ENCODE measurements at places on chromosomes 3 and 15.
A peak's percentile ranks its signal among the peaks of the same experiment; 100 is the strongest.

GRCh38 chr3:19267040-19267439 is 118.7 kb downstream of the KCNH8 start:
- DNase-seq: no peak

- DNase-seq: no peak
Observed at GRCh38 chr3:188194332-188194731, 40.4 kb downstream of the LPP start.

- no peak for DNase-seq
Observed at GRCh38 chr3:132730891-132731580, 8.8 kb upstream of the NPHP3 start.

DNA sequence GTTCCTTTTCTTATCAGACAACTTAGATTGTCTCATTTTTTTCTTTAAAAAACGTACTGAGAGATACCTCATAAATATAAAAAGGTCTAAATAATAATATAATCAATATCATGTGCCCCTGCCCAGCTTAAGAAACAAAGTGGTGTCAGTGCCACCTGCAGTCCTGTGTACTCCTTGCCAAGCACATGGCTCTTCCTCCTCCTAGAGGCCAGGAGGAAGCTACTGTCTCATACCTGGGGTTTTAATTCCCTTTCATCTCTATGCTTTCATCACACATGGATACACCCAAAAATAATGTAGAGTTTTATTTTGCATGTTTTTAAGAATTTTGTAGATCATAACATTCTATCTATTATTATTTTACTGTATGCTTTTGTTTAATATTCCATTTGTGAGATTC is 98.6 kb upstream of the C15orf61 start:
- no peak for DNase-seq

GRCh38 chr15:99564221-99565048 is 1.3 kb upstream of the MEF2A start:
- peak; percentile 28 for DNase-seq

GRCh38 chr3:195236076-195236798 is 34.7 kb downstream of the XXYLT1 start:
- DNase-seq: no peak

DNA sequence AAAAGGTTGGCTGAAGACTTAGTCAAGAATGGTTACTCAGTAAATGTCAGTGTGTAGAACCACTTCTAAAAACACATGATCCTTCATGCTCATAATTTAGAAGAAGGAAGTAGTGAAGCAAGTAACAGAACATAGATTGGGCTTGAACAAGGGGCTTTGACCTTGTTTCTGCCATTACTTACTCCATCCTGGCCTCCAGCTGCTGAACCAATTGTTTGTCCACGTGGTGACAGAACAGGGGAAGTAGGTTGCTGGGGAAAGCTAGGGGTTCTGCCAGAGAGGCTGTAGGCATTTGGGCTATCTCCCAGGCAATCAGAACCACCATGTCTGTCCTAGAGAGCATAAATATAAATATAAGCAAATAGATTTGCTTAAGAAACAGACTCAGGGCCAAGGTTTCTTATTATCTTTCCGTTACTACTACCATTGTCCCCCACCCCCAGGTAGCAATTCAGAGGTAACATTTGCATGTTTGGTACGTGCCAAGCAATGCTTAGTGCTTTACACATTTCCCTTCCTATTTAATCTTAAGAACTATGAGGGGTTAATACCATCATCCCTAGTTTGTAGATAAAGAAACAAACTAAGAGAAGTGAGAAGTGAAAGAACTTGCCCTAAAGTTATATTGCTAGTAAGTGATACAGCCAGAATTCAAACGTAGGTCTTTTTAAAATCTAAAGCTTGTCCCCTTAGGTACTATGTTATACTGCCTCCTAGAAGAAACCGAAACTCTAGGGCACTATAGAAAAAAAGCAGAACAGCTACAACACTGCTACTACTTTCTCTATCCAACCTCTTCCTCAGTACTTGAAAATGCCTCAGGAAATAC is 3.0 kb upstream of the SPG11 start:
- DNase-seq: no peak

DNA sequence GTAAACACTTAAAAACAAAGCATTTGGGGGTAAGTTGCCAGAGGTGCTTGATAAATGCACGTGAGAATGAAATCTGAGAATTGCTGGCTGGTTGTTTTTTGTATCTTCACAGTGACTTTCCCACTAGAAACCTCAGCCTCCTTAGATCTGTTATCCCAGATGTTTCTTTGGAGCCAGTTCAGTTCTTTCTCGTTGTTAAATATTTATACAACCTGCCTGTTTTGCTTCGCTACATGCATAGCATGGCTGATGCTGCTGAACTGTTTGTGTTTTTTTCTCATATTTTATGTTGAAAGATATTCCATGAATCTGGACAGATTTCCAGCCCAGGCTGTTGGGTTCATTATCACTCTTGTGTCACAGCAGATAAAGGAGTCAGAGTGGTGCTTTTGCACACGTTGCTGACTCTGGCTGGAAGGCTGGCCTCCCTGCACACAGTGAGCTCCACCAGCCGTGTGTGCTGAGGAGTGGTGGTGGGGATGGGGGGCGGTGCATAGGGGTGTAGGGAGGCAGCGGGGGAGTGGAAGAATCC is 80.2 kb downstream of the ARNT2 start:
- no peak for DNase-seq

- DNase-seq: no peak
Observed at GRCh38 chr3:42214064-42214463, 51.9 kb downstream of the CCK start.

DNA sequence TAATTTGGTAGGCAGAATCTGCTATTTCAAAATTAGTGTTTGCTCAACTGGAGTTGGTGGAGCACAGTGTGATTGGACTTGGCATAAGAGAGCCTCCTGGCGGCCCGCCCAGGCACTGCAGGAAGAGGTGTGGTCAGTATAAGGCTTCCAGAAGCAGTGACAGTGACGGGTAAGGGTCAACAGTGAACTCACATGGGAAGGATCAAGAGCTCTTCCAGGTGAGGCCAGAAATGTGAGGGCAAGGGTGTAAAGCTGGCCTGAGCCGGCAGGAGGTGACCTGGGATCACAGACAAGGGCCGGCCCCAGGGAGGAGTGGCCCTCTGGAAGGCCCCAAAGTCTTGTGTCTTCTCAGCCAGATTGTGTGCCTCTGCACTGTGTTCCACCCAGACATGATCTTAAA is 93.2 kb upstream of the RNF7 start:
- peak; percentile 30 for DNase-seq

DNA sequence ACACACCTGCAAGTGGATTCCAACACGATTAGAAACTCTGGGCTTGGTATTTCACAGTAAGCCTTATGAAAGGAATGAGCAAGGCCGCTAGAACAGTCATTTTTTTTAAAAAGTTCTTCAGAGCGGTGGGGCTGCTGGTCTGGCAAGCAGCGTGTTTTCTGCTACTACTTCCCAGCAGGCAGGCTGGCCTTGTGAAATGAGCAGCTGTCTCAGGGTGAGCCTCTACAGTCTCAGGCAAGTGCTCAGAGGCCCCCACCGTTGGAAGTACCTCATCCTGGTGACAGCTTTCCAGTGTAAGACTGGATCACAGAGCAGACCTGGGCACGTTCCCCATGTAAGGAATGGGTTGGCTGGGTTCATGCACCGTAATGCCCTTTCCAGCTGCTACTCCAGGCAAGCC is 119.2 kb downstream of the LRIG1 start:
- DNase-seq: no peak

GRCh38 chr15:31031471-31032067 is 40.1 kb upstream of the MTMR10 start:
- no peak for DNase-seq

DNA sequence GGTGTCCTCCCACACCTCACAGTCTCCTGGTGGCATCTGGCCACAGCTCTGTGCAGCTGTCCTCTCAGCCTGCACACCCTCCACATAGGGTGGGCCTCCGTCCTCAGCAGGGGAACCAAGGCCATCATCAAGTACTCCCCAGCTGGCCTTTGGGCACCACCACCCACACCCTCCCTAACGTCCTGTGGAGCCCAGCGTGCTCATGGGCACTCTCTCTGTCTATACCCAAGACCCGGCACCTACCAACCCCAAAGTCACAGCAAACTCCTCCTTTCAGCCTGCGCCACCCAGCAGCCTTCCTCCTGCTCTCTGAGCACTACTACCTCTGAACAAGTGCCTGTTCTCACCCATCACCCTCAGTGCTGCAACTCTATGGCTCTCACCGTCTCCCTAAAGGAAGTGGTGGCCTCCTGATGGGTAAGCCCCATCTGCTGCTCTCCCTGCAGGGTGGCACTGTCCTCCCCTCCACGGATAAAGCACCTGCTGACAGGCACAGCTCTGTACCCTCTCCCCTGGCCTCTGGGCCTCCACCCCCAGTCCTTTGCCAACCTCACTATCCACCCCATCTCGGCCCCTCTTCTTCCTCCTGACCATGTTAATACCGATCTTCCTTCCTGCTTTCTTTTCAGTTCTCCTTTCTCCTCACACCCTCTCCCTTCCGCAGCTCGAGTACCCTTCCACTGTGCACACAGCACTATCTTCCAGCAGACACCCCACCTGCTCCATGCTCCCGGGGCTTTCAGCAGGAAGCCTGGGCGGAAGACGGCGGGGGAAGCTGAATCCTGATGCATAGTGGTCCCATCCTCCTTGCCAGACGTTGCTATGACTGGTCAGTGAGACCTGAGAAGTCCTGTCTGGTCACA is 31.5 kb downstream of the SLC41A3 start:
- no peak for DNase-seq

- no peak for DNase-seq
Observed at GRCh38 chr3:12803371-12803770, 6.9 kb downstream of the CAND2 start.

- DNase-seq: no peak
Observed at GRCh38 chr15:78301828-78302227, 2.4 kb upstream of the SKIC8 start.

- no peak for DNase-seq
Observed at GRCh38 chr15:22866079-22866478, 27.6 kb downstream of the NIPA2 start.

GRCh38 chr15:89492111-89492641 is 4.2 kb downstream of the RHCG start:
- no peak for DNase-seq

- DNase-seq: no peak
Observed at GRCh38 chr15:45185903-45186770, 1.6 kb downstream of the SHF start.

DNA sequence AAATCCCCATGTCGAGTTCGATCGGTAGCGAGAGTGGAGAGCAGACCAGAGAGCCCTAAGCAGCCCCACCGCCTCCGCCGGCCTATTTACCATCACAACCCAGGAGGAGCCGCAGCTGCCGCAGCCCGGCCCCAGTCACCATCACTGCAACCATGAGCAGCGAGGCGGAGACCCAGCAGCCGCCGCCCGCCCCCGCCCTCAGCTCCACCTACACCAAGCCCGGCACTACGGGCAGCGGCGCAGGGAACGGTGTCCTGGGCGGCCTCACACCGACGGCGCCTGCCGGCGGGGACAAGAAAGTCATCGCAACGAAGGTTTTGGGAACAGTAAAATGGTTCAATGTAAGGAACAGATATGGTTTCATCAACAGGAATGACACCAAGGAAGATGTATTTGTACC is 89.5 kb upstream of the TPM1 start:
- no peak for DNase-seq

DNA sequence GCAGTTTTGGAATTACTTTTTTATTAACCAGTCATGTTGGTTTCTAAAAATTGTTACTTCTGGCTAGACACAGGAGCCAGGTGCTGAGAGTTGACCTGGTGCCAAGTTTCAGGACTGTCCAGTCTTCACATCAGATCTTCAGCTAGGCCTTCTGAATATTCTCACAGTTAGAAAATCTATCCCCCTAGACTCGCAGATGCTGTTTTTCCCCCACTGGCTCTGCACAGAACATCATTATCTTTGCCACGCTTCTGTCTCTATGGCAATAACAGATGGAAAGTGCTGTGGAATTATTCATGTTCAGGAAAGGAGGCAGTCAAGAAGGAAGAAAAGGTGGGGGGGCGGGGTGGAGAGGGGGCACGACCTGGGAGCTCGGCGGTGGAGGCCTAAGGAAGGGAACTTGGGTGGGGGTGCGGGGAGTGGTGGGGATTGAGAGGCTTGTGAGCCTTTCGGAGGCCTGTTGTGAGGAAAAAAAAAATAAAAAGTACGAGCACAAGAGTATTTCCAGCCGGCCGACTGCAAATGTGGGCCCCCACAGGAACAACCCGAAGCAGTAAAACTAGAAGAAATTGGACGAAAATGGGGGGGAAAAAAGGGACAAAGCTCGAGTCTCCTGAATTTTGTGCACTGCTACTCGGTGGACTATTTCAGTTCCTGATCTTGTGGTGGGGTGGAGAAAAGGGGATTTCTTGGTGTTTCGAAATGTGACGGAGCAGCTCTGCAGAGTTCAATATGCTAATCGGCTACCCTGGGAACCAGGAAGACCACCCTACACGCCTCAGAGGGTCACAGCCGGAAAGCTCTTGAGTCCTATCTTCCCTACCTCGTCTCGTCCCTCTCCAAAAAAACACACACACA is 1.5 kb upstream of the SKIL start:
- DNase-seq: no peak

- DNase-seq: no peak
Observed at GRCh38 chr3:4551794-4552442, 58.8 kb downstream of the ITPR1 start.

DNA sequence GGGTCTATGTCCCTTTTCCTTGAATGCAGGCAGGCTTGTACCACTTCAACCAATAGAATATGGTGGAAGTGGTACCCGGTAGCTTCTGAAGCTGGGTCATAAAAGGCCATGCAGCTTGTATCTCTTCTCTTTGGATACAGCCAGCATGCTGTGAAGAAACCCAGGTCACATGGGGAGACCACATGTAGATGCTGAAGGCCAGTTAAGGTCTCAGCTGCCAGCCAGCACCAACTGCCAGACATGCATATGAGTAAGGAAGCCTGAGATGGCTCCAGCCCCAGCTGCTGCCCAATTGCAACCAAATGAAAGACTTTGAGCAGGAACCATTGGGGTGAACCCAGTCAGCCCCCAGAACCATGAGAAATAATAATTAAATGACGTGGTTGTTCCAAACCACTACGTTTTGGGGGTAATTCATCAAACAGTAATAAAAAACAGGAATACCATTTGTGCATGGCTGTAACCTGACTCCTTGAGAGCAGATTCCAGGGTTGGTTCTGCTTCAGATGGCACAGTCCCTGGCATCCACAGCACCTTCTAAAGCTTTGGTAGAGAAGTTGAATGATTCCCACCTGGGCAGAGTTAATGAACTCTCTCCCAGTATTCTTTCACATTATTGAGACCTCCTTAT is 3.8 kb downstream of the RBP2 start:
- no peak for DNase-seq

GRCh38 chr3:112512320-112512719 is 13.0 kb upstream of the BTLA start:
- no peak for DNase-seq

GRCh38 chr15:85444122-85444745 is 63.8 kb downstream of the AKAP13 start:
- no peak for DNase-seq

GRCh38 chr3:135364676-135365075 is 569.6 kb downstream of the EPHB1 start:
- no peak for DNase-seq

GRCh38 chr15:90829942-90830440 is 38.4 kb upstream of the FURIN start:
- DNase-seq: no peak

GRCh38 chr3:72401005-72401545 is 447.2 kb downstream of the SHQ1 start:
- no peak for DNase-seq
